ENCODE measurements at places on chromosomes 16 and 17.

- DNase-seq: no peak
Measured at GRCh38 chr16:75555213-75555706, 792 bp downstream of the TMEM231 start.

DNA sequence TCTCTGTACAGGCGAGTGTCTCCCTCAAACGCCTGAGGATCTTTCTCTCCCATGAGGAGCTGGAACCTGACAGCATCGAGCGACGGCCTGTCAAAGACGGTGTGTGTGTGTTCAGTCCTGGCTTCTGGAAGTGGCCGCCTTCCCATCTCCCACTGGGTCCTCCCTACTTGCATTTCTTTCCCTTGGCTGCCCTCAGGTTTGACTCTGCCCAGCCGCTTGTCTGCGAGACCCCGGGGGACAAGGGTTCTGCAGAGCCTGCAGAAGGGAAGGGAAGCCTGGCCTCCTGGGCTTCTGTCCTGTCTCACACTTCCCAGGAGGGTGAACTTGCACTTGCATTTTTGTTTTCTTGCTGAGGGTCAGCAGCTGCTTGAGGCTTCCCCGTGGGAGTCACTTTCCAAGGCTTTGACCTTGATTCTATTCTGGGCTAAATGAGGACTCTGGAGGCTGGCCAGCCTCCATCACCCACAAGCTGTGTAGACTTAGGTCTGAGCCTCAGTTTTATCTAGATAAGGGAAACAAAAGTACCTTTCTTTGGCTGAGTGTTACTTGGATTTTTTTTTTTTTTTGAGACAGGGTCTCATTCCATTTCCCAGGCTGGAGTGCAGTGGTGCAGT is 122.3 kb downstream of the ABCC1 start:
- DNase-seq: no peak

DNA sequence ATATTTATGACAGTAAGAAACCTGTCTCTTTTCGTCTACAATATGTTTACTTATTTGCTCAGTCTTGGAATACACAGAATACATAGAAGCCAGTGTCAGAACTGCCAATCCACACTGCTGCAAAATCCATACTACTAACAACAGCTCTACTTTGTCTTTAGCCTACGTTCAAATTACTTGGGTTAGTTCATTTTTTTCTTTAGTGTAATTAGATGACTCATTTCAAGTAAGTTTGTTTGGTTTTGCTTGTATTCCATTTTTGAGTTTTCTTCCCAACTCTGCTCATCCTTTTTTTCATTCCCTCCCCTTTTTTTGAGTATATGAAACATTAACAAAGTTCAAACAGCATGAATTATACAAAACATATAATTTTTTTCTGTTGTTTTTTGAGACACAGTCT is 16.9 kb downstream of the CMC2 start:
- no peak for DNase-seq

DNA sequence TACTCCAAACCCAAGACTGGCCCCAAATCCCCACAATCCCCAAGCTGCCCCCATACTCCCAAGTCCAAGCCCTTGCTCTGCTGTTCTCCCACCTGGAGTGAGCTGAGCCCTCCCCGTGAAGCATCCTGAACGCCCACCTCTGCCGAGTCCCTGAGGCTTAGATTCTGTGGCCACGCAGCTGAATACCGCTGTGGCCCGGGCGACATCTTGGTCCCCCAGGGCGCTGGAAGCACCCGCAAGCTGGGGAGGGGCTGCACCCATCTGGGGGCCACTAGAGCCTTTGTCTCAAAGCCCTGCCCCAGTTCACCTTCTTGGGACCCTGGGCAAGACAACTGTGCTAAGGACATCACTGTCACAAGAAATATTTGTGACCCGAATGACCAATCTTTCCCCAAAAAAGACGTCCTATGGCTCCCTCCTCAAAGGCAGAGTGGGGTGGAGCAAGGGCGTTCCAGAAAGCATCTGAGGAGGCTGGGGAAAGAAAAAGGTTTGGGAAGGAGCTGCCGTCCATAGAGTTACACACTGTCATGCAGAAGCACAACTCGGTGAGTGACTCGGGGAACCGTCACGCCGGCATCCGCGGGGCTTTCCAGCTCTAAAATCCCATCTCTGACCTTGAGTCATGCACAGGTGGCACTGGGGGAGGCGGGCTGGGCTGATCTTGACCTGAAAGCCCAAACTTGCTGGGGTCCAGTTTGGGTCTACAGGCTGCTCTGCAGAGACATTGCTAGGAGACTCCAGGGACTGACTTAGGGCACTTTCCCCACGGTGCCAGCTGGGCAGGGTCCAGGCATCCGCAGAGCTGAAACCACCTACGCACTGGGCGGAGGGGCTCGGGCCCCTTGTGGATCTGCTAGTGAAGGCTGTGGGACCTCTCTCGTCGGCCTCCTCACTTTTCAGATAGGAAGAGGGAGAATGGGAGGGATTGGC is 6.6 kb downstream of the PTX4 start:
- DNase-seq: no peak

GRCh38 chr16:53827741-53828140 is 123.8 kb downstream of the FTO start:
- DNase-seq: no peak

All from GDM1 (cell line).